ENCODE measurements at places on chromosomes 12 and 14.

GRCh38 chr14:102037686-102038085, 49.2 kb downstream of the HSP90AA1 start:
- no peak for DNase-seq

GRCh38 chr12:104468371-104468770, 11.6 kb downstream of the CHST11 start:
- DNase-seq = peak; percentile 62

- no peak for DNase-seq
These were observed 29.4 kb upstream of the DENND5B start for GRCh38 chr12:31620311-31620710.

- DNase-seq = no peak
These were observed 252.4 kb upstream of the EGLN3 start for GRCh38 chr14:34203251-34203722.

DNA sequence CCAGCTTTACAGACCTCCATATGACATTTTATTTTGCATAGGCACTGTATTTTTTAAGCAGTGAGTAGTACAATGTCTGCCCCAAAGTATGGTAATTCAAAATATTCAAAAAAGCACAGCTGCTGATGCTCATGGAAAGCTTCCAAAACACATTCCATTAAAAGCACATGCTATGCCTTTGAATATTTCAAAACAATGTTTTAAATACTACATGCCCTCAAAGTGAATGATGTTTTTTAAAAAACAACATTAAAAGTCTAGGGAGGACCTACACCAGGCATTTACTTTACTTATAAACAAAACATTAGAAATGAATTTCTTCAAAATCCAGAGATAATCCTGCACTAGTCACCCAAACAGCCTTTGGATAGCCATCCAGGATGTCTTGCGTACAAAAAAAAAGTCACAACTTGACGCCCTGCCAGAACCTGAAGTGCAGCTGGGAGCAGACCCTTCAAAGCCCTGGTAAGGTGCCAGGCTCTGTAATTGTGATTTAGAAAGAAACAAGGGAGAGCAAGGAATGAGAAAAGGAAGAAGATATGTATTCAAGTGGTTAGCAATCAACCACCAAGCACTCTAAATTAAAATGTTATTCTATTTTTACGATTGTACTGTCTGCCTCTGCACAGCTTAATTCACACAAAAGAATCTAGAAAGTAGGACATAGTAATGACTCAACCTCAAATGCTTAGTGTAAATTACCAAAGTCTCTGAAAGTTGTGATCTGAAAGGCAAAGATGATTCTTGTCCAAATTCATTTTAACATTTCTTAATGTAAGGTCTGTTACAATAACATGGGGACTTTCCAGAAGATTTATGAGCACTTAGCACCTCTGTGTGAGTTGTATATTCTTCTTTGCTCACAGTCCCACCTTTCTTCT, 31.9 kb downstream of the CEP83 start:
- DNase-seq = no peak

DNA sequence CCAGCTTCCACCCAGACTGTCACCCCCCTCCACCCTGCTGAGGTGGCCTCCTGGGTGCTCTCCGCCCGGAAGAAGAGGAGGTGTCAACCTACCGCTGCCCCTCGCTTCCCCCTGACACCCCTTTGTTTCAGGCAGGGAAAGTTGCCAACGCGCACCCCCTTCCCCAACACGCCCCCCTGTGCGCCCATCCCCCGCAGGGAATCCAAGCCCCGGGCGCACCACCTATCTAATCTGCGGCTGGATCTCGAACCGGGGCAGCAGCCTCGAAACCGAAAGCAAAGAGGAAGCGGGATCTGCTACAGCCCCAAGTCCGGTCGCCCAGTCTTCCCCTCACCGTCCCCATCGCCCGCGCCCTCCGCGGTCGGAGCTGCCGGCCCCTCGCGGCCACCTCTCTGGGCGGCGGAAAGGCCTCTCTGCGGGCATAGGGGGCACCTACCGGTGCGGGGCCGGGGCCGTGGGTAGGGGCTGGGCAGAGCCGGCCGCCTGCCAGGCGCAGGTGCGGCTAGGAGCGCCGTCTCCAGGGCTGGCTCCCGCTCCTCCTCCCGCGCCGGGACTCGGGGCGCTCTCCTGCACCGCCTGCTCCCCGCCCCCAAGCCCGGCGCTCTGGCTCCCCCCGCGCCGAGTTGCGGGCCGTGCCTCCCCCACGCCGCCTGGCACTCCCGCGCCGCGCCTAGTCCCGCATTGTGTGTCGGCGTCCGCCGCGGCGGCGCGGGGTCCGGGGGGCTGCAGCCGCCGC, 18.3 kb upstream of the PLEKHH1 start:
- DNase-seq = peak; percentile 43

DNA sequence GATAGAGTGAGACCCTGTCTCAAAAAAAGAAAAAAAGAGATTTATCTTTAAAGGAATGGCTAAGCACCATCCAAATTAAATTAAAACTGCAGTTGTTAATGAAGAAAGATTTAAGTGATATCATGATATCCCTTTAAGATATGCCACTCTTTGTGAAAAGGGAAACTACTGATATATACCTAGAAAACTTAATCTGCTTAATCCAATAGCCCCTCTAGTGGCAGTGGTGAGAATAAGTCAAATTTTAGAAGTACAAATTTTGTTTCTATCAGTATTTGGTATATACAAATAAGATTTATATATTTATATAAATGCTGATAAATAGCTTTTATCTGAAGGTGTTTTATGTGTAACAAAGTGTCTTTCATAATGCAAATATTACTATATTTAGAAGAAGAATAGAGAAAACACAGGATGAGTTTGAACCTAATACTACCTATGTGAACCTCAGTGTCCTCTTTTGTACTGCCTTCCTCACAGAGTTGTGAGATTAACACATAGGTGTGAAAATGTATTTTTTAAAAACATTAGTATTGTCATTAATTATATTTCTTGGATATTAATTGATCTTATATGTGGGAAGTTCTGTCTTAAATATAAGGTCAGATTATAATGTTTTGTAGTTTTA, 51.4 kb upstream of the GARIN2 start:
- peak; percentile 51 for DNase-seq

DNA sequence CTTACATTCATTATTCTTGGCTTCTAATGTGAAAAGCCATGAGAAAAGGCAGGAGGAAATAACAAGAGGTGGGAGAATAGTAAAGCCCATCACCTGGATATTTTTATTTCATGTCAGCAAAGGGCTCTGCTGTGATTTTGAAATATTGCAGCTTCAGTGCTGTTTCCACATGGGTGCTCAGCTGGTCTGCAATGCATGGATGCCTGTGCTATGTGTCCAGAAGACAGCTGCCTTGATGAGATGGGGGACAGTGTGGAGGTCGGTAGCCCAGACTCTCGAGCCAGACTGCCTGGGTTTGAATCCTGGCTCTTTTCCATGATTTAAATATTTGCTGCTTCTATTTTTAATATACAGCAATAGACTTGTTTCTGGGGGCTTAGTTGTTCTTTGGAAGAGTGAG, 477.5 kb upstream of the GARIN6 start:
- no peak for DNase-seq

GRCh38 chr14:33596211-33597080, 354.4 kb downstream of the EGLN3 start:
- no peak for DNase-seq

GRCh38 chr12:61584943-61585342, 675.3 kb upstream of the USP15 start:
- DNase-seq = no peak

DNA sequence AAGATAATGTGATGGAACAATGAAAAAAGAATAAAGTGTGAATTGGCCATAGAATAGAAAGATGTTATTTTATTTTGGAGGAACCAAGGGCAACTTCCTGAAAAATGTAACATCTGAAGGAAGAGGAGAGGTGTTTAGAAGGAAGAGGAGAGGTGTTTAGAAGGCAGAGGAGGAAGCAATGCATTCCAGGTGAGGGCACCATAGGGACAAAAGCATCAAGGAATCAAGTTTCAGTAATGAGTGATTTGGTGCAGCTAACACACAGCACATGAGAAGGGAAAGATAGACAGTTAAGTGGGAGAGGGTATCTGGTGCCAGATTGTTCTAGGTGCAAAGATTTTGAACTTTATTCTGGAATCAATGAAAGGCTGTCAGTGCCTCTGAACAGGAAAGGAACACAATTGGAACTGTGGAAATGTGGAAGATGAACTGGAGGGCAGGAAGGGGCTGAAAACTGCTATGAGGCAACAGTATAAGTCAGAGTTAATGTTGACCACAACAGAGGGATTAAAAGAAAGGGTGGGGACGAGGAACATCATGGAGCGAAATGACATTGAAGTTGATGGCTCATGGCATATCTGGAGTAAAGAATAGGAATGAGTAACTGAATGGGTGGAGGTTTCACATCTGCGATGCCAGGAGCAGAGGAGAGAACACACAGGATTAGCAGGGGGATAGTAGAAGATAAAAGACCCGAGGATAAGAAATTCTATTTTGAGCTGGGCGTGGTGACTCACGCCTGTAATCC, 326.6 kb downstream of the LRIG3 start:
- DNase-seq = no peak
